Neural progenitor cell (in vitro differentiated cells): ENCODE measurements at places on chromosomes 16 and 17. TPM values are rescaled to one million over a fixed set of nuclear protein-coding genes. Genes with fewer than 3 reads are reported as not detected.

The AOC2 gene
- total RNA-seq = 1.2 and 2.1 TPM in 2 replicates

The PRCD gene
- total RNA-seq = 0.09 TPM in 1 of 2 replicates, not detected in the other

The KRTAP4-1 gene
- 0.12 TPM in 1 of 2 replicates, not detected in the other for total RNA-seq

The PRSS33 gene
- 0.40 and 0.73 TPM in 2 replicates for total RNA-seq

The RPRML gene
- total RNA-seq = 0.65 TPM in 1 of 2 replicates, not detected in the other
